CD4-positive, alpha-beta T cell treated with Interleukin-4 for 4 hours (primary cell): ENCODE measurements at places on chromosomes 5 and 9.

- DNase-seq, result no peak
These were observed 450.0 kb downstream of the GADD45G start for GRCh38 chr9:90054810-90055209.

DNA sequence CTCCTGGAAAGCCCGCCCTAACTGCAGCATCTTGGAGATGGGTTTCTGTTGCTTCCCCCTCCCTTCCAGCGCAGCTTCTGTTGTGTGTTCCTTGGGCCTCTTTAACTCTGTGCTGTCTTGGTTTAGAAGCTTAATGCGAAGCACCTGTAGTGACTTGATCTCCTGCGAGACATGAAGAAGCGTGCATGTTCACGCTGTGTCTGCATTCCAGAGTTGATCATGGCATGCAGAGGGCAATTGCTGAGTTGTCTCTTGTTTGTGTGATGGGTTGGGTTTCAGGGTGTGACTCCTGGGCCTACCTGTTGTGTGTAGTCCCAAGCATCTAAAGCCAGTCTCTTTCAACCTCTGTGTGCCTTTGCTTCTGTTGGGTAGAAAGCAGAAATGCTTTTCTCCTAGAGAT, 155.6 kb downstream of the SMARCA2 start:
- no peak for DNase-seq

DNA sequence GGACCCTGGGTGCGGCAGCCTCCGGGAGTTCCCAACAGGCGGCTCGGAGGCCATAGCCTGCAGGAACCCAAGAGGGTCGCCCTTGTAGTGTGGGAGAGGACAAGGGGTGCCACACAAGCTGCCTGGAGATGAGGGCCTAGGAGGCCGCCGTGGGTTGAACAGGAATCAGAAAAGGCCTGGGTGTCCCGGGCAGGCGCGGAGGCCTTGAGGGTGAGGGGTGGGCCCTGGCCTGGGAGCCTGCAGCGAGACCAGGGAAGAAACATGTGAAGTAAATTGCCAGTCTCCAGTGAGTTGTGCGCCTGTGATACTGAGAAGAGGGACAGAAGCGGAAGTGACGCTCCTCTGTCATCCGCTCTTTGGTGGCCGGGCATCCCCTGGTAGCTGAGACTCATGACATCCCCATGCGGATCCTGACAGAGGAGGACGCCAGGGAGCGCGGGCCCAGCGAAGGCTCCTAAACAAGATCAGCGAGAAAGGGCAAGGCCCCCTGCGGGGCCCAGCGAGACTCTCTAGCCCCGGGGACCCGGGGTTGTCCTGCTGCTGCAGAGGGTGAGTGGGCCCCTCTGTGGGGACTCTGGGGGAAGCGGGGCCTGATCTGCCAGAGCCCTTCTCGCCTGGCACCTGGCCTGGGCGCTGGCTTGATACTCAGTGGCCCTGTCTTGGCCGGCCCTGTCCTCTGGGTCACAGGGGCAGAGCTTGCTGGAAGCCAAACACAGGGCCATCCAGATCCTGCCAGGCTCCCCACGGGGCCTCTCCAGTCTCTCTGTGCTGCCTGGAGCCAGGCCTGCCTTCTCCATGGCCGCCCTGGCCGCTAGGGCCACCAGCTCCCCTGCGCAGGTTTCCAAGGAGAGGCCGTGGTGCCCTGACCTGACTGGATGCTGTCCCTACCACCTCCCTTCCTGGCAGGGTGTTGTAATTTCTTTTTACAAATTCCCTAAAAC, 788.4 kb downstream of the TLE4 start:
- no peak for DNase-seq

GRCh38 chr9:120507936-120508510, 71.9 kb downstream of the CDK5RAP2 start:
- no peak for DNase-seq

DNA sequence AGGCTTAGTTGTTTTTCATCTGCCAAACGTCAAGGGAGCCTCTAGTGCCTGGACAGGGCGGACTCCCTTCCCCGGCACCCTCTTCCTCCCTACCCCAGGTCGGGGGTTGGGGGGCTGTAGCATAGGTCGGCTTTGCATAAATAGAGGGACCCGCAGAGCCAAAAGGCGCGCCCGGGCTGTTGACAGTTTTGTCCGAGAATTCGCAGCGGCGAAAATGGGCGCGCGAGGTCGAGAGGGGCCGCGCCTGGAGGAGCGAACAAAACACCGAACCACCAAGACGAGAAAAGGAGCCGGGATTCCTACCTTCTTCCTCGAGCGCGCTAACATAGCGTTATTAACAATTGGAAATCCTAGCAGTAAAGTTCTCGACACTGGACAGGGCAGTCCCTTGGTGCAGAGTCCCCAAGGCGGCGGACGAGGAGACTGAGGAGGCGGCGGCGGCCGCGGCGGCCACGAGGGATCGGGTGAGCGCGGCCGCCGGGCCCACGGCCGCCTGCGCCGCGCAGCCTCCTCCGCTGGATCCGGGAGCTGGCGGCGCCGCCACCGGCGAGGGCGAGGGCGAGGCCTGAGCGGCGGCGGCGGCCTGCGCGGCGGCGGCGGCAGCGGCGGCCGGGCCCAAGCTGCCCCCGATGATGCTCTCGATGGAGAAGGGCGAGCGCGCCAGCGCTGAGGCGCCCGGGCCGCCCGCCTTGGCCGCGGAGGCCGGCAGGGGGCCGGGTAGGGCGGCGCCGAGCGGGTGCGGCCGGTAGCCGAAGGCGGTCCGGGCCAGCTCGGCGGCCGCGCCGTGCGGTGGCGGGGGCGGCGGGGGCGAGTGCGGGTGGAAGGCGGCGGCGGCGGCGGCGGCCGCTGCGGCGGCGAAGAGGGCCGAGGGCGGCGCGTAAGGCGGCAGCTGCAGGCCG, 1.7 kb downstream of the FOXD1 start:
- no peak for DNase-seq

- DNase-seq, result no peak
These were observed 252.5 kb downstream of the SLIT3 start for GRCh38 chr5:169048181-169049125.

DNA sequence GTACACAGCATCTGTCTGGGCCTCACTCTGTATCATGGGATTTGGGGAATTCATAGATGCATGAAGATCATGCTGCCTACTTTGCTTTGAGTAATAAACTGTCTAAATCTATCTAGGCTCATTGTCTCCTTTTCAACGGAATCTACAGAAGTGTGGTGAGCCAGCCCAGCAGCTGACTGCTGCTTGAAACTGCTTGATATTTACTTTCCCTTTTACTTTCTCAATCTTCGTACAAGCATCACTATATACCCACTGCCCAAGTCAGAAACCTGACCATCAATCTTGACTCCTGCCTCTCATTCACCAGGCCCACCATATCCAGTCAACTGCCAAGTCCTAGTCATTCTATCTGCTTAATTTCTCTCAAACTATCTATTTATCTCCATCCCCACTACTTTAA, 142.9 kb downstream of the NR2F1-AS1 start:
- DNase-seq, result no peak

DNA sequence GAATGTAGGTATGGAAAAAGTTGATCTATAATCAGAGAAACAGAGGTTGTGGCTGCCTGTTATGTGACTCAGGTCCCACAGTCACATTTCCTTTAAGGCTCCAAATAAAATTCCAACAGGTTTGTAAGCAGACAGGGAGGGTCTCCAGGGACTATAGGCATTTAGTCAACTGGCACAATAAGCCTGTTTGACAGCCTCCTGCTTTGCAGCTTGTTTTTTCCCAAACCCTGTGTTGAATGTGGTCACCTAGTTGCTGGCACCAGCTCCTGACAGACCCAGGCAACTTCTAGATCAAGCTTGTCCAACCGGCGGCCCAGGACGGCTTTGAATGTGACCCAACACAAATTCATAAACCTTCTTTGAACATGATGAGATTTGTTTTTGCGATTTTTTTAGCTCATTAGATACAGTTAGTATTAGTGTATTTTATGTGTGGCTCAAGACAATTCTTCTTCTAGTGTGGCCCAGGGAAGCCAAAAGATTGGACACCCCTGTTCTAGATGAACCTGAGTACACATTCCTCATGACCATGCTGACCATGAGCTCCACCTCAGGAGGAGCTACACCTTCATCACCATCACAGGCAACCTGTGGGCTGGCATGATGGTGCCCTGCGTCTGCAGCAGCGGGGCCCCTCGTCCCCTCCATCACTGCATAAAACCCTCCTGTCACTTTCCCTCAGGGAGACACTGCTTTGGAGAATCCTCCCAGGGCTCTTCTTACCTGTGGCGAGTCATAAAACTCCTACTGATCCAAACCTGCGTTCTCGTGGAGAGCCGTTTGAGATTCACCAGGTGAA, 15.7 kb upstream of the GRHPR start:
- DNase-seq, result no peak

- DNase-seq, result no peak
These were observed 844.3 kb upstream of the DMAC1 start for GRCh38 chr9:8643896-8644295.

DNA sequence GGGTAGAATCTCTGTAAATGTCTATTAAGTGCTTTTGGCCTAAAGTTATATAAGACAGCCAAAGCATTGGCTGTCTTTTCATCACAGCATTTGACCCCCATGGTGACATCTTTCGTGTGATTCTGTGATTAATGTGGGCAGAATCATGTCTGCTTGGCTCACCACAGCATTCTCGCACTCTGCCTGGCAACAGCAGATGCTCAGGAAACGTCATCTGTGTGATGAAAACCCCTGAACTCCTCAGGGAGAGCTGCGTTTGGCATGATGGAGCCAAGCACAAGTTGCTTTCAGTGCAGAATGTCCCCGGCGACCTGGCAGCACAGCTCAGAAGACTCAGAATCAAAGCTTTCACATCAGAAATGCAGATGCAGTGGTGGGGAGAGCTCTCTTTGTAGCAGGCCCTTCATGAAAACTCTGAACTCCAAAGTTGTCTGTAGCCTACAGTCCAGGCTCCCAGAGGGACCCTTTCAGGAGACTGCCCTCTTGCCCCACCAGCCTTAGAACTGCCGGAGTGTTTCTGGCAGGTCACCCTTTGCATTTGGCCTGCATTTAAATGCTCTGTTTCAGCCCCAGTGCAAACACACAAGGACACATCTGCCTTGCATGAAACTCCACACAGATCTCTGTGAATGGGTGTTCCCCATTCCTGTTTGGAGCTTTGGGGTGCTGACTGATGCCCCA, 155.6 kb upstream of the PANK3 start:
- DNase-seq, result no peak
